Fibroblast of the conjunctiva (primary cell): ENCODE measurements at places on chromosomes 2 and 18.

GRCh38 chr2:9017411-9017810, 13.9 kb upstream of the MBOAT2 start:
- DNase-seq, result no peak

DNA sequence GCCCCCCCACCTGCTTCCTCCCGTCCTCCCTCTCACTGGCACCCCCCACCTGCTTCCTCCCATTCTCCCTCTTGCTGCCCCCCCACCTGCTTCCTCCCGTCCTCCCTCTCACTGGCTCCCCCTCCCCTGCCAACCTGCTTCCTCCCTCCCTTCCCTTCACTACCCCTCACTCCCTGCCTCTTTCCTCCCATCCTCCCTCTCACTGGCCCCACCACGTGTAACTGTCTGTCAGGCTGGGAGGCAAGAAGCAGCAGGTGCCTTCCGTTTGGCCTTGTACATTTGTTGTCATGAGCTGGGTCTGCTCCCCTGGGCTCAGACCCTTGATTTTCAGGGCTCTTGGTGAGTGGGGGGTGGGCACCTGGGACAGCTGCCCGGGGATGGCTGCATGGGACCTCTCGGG, 19.1 kb downstream of the RTP5 start:
- DNase-seq, result no peak

- DNase-seq, result peak; percentile 34
These were observed 2.8 kb downstream of the FOSL2 start for GRCh38 chr2:28395334-28396061.

DNA sequence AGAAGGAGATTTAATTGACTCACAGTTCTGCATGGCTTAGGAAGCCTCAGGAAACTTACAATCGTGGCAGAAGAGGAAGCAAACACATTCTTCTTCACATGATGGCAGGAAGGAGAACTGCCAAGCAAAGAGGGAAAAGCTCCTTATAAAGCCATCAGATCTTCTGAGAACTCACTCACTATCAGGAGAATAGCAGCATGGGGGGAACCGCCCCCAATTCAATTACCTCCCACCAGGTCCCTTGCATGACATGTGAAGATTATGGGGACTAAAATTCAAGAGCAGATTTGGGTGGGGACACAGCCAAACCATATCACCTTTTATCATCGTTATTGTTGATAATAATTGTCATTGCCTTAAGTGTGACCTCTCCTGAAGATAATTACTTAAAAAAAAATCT, 197.9 kb upstream of the SLC14A2 start:
- no peak for DNase-seq

GRCh38 chr2:242013771-242014170, 144.2 kb downstream of the RTP5 start:
- no peak for DNase-seq

DNA sequence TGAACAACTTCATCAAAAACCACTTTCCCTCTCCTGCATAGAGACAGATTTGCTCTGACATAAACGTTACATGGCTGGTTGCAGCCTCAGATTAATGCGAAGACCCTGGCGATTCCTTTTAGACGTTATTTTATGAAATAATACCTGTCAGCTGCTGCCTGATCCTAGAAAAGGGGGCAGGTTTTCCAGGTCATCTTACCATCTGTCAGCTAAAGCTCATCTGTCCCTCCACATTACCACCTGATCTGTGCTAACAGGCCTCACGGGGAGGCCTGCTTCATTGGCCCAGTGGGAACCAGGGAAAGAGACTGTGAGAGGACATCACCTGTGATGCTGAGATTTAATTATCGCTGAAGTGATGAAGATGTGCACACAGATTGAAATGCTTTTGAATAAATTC, 261.0 kb downstream of the ARHGAP15 start:
- DNase-seq, result no peak
